Vagina (tissue), 2 donors: ENCODE measurements at places on chromosomes 1 and 21.

- DNase-seq: no peak
Measured at GRCh38 chr21:45080639-45081414, 6.4 kb downstream of the ADARB1 start.

- DNase-seq: no peak
Measured at GRCh38 chr1:76444773-76445172, 370.2 kb downstream of the ST6GALNAC3 start.

DNA sequence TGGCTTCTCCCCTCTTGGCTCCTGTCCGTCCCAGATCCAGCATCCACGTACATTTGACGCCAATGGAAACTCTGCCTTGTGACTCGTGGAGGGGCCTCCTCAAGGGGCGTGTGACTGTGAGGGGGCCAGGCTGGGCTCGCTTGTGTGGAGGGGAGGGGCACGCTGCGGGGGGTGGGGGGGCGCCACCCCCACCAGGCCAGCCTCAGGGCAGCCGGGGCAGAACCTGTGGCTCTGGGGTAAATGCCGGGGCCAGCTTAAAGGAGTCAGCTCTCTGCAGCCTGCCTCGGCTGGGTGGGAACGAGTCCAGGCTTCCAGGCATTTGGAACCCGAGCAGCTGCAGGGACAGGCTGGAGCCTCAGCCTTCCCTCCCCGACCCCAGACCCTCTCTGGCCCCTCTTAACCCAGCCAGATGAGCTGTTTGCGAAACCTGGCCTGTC is 94.1 kb downstream of the SIK1 start:
- DNase-seq: no peak

DNA sequence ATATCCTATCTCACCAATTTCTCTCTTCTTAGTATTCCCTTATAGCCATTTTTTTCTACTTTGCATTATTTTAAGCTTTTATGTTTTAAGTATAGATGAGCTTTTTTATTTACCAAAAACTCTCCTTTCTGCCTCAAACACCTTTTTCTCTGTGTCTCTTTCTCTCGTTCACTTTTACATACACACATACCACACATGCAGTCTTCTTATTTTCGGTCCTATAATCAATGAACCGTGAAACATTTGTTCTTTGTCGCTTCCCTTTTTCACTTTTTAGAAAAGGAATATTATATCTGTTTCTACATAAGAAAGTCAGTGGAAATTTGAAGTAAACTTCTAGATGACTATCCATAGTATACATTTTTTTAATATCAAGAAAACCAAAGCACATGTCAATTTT is 183.2 kb downstream of the MRPL39 start:
- no peak for DNase-seq

DNA sequence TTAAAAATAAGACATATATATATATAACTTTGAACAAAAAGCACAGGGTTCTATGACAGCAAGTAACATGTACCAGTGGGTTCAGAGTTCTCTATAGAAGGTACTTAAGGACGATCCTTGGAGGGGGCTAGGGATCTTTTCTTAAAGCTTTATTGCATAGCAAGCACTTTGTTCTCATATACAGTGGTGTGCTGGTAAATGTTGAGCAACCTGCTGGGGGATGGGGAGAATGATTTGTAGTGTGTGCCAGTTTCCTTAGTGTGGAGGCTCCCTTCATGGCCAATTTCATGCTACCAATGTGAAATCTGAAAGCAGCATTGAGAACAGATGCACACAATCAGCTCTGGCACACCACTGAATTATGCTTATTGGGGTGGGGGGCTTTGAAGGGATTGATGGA is 69.5 kb upstream of the NFASC start:
- no peak for DNase-seq

GRCh38 chr1:231861541-231862481 is 235.2 kb downstream of the DISC1 start:
- DNase-seq: no peak

DNA sequence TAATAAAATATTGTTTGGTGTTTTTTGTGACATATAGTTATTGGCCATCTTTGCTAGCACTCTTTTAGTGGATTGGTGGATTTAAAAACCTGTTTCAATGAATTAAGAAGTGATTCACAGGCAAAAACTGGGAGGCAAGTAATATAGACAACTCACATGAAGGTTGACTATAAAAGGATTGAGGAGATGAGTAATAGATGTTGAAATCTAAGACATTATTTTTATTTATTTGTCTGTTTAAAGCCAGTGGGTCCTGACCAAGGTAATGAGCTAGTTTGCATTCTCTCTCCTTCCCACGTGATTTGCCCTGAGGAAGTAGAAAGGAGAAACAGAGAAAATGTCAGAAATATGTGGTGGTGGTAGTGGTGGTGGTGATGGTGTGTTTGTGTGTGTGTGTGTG is 351.5 kb upstream of the ZP4 start:
- no peak for DNase-seq

GRCh38 chr1:68111519-68112436 is 61.4 kb upstream of the DIRAS3 start:
- DNase-seq: no peak

DNA sequence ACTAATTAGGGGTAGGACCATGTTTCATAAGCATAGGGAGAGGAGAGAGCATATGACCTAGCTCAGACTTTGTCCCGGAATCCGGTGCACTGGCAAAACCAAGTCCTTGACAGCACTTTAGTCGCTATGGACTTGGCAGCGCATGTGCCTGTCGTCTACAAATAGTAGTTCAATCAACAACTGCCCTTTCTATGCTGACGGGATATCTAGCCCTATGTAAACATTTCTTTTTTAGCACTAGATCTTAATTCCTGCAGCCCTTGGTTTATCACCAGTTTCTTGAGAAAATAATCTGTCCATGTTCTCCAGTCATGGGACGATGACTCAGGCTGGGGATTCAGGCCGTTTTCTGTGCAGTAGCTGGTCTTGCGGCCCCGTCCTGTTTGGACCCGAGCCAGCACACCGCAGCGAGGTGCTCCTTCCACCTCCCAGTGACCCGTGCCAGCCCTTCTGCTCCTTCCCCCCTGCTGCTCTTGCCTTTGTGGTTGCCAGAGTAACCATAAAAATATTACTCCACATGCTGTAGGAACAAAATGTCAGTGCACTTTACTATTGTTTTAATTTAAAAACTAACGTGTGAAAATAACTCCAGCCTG is 8.6 kb upstream of the MT1HL1 start:
- no peak for DNase-seq

GRCh38 chr21:46029186-46029924 is 47.8 kb downstream of the COL6A1 start:
- DNase-seq: no peak

DNA sequence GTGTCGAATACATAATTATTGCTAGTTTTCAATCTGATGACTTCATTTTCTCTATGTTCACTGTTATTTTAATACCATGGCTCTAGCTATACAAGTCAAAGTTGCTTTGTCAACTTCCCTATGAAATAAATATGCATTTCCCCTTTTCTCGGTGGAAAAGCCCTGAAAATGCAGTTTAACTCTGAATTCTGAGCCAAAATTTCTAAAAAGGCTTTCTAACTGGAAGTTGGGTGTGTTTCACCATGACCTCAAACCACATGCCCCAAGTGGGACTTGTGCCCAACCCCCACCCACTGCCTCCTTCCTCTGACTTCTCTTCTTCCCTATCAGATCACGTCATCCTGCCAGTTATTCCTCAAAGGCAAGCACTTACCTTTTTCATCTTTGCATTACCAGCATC is 8.9 kb downstream of the MKNK1 start:
- no peak for DNase-seq

DNA sequence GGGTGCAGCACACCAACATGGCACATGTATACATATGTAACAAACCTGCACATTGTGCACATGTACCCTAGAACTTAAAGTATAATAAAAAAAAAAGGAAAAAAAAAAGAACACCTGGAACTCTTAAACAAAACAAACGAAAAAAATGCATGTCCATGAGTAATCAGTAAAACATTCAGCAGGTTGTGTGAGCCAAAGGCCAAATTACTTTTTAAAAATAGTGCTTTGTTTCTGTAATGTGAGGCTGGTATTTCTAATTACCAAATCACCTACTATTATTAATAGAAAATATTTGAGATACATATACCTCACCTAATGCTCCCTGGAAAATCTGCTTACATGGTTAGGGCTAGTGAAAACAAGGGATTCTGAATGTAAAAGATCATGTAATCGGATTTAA is 294.4 kb upstream of the NR5A2 start:
- no peak for DNase-seq

DNA sequence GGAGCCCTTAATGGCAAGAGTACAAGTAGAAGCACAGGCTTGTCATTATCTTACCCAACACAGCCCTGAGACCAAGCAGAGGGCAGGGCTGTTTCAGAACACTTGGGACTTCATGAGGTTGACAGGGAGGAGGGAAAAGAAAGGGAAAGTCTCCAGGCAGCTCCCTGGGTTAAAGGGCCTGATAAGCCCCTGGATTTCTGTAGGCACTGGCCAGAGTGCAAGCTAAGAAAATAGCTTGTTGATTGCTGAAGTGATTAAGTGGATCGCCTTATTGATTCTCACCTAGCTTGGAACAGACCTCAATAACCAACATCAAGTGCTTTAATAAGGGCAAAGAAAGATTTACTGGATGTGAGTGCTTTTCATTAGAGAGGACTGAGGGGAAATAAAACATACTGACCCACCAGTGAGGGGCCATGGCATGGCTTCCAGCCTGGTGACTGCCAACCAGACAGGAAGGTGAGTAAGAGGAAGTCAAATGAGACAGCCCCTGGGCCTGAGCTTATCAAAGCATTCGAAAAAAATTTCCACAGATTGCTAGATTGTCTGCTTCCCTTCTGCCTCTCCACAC is 121.4 kb upstream of the NFIA start:
- DNase-seq: no peak

- DNase-seq: no peak
Measured at GRCh38 chr1:8903908-8904650, 25.6 kb upstream of the ENO1 start.

GRCh38 chr1:189606795-189607476 is 870.7 kb downstream of the BRINP3 start:
- no peak for DNase-seq

DNA sequence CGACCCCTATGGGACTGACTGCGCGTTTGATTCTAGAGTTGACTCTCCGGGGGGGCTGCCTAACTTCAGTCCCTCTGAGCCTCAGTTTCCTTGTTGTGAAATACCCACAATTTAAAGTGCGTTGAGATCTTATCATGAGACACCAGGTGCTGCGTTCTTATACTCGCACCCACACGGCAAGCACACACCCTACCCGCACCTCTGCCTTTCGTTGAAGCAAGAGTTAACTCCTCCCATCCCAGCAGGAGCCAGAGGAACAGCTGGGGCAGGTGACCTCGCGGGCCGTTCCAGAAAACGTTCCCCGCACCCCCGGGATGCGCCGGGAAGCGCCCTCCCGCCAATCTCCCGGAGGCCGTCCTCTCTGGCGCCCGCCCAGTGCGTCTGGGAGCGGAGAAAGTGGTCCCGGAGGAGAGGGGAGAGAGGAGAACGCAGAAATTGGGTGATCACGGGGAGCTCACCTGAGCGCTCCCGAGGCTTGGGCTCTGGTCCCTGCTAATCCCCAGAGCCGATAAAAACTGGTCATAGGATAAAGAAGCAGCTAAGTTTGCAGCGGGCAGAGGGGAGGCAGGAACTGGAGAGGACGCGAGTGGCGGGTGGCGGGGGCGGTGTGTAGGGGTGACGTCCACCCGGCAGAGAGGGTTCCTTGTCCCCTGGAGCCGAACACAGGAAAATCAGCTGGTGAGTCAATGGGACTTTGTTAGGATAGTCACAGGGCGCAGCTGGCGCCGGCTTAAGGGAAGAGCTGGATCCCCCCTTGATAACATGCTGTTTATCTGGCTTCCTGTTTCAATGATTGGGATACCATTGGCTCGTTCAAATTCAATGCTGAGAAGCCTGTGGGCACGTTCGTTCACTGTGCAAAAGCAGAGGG is 869 bp downstream of the NAV1 start:
- no peak for DNase-seq

GRCh38 chr1:188715566-188715965 is 1762.1 kb downstream of the BRINP3 start:
- DNase-seq: no peak

- DNase-seq: no peak
Measured at GRCh38 chr1:197092491-197093023, 25.5 kb upstream of the F13B start.

GRCh38 chr1:245216366-245217115 is 61.8 kb downstream of the KIF26B start:
- DNase-seq: no peak

DNA sequence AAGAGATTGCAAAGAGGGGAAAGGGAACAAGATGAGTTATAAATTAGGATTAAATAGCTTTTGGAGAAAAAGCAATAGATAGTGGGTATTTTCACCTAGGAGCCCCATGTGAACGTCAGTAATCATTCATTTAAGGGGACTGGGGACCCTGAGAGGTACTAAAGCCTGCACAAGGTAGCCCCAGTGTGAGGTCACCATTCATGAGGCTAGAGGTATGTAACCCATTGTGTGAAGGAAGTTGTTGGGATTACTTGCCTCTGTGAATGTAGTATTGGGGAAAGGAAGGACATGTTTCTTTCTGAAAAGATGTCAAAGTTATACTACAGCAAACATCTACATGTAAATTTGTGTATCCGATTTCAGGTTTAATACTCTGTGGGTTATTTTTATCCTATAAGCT is 276.8 kb downstream of the TBX15 start:
- no peak for DNase-seq

- no peak for DNase-seq
Measured at GRCh38 chr1:119653839-119654170, 5.7 kb upstream of the ZNF697 start.

DNA sequence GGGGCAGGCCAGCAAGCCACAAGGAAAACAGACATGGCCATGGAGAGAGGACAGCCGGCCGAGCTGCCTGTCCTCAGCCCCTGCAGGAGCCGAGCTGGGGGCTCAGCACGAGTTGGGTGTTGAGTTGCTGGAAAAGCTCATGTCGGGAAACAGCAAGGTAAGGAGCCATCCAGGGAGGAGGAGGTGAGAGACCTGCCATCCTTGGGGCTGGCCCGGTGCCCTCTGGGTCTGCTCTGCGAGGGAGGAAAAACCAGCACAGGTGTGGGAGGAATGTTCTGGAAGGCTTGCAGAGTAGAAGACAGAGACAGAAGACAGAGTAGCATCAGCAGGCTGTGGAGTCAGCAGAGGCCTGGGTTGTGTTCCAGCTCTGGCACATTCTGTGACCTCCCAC is 548.8 kb downstream of the PTPRU start:
- no peak for DNase-seq

- DNase-seq: no peak
Measured at GRCh38 chr1:227770812-227771211, 35.6 kb downstream of the SNAP47 start.

- DNase-seq: no peak
Measured at GRCh38 chr1:5756434-5757186, 235.6 kb downstream of the NPHP4 start.
